Activated CD4-positive, alpha-beta T cell treated with anti-CD3 and anti-CD28 coated beads, Interleukin-2, amount 50 U/mL, for 48 hours (primary cell): ENCODE measurements at places on chromosomes 3 and 15.

- no peak for DNase-seq
Measured at GRCh38 chr3:101976473-101976872, 127.2 kb downstream of the NFKBIZ start.

DNA sequence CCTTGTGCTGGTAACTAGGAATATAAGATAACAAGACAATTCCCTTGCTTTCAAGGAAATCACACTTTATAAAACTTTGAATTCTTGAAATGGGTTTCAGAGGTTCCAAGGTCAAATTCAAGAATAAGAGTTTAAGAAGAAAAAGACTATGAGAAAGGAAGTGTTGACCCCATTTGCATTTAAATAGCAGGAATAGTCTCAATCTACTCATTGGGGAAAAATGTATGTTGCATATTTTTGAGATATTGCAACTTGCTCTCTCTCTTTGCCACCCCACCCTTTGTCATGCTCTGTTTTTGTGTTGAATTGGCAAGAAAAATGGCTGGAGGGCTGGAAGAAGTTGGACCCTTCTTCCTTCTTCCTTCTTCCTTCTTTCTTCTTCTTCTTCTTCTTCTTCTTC, 699.2 kb downstream of the TUSC7 start:
- DNase-seq: no peak

- no peak for DNase-seq
Measured at GRCh38 chr3:99624496-99625236, 13.7 kb upstream of the COL8A1 start.

- DNase-seq: no peak
Measured at GRCh38 chr15:48373821-48374451, 42.7 kb downstream of the DUT start.

GRCh38 chr15:100570735-100571313, 31.2 kb downstream of the LINS1 start:
- DNase-seq: no peak

GRCh38 chr15:83561661-83562060, 92.3 kb upstream of the ADAMTSL3 start:
- no peak for DNase-seq

- no peak for DNase-seq
Measured at GRCh38 chr3:38002291-38002876, 11.8 kb downstream of the VILL start.
